ENCODE measurements at places on chromosomes 1 and 21.

DNA sequence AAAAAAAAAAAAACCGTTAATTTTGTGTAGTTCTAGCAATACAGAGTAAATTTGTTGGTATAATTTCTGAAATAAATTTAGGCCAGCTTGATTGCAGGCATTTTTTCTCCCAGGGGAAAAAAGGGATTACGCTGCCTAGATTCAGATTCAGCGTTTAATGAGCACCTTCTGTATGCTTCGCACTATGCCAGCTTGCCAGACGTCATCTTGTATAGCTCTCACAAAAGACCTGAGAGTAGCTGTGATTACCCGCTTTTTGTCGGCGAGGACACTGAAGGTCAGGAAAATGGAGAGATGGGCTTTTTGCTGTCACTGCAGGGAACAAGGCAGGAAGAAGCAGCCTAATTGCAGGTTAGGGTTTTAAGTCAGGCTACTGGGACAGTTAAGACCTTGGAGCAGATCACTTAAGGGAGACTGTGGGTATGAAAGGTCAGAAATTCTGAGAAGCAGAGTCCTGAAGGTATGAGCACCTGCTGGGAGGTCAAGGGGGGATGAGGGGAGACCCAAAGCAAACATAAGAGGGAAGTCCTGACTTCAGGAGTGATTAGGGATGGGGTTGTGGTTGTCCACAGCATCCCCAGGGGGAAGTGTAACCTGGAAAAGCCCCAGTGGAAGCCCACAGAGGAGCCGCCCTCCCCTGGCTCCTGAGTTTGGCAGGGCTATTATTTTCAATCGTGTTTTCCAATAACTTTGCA lies 39.0 kb downstream of the TMCC2 start:
- DNase-seq = no peak

GRCh38 chr21:32481875-32482408 lies 69.4 kb downstream of the EVA1C start:
- DNase-seq = no peak

- no peak for DNase-seq
These were observed 186.5 kb upstream of the CSF3R start for GRCh38 chr1:36669262-36669661.

DNA sequence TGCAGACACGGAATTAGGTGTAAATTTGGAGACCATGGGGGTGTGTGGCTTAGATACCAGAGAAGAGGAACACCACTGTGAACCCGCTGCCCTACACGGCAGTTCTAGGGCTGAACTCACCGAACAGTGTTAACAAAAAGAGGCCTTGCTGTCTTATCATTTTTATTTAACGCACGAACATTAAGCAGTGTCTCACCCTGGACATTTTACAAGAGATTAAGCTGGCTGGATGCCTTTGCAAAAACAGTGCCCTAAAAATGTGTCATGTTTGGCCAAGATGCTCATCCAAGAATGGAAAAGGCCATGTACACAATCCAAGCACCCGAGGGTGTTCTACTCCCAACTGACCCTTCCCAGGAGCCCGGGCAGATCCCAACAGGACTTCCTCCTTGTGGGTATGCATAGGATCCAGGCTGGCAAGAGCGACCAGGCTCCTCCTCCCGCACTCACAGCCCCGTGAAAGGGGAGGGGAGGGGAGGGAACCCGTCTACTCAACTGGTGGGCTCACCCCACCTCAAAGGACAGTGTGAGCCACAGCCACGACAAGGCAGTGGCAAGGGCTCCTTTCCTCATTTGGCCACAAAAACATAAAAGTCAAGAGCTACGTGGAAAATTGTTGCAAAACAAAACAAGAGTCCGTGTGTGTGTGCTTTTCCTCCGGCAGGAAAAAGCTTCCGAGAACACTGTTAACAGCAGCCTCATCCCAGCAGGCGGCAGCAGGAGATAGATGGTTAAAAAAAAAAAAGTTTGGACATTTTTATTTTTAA lies 20.3 kb downstream of the C2CD2 start:
- peak; percentile 30 for DNase-seq

DNA sequence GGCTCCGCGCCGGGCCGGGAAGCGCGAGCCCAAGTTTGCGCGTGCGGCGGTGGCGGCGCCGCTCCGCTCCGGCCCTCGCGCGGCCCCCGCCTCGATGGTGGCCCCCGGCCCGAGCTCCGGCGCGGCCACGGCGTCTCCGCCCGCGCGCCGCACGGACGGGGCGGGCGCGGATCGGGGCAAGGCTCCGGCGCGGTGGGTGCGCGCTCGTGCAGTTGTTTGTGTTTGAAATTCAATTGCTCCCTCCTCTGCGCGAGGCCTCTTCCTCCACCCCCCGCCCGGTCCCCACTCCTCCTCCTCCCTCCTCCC lies at the start of gene HDGF:
TSS of gene HDGF (minus strand) at position 225 of the 306 bp plus-strand sequence. CDS start 246 bp downstream, outside the sequence.
- DNase-seq = no peak

DNA sequence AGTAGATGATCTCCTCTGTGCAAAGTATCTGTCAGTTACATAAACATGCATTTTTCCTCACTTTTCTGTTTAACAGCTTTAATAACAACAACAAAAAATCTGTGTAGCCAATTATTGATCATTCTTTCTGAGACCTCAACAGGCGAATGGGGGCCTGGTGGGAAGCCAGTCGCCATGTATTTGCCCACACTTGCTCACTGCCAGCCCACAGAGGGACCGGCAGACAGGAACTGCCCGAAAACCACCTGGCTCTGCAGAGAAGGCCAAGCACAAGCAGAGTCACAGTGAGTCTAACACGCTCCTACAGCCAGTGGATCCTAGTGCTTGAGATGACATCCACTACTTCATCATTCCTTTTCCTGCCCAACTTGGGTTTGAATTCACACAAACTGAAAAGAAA lies 56.1 kb downstream of the NPHP4 start:
- no peak for DNase-seq

DNA sequence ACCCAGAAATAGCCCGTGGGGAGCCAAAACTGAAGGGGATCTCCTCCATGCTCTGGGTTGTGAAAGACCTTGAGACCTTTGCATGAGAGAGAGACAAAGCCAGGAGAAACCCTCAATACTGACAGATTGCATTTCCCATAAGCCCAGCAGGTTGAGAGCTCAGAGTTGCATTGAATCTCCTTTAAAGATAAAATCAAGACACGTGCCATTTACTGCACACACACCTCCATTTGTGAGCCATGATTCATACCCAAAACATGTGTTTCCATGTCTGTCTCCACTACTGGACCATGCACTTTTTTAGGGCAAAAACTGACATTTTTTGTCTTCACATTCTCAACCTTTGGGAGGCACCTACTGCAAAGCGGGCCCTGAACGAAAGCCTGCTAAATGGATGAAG lies 144.0 kb upstream of the NRIP1 start:
- DNase-seq = no peak

- DNase-seq = no peak
These were observed 872 bp downstream of the GPBP1L1 start for GRCh38 chr1:45685308-45686014.

Data from NCI-H510A treated with DMSO at 0.1 percent for 48 hours (cell line).